Stimulated activated CD8-positive, alpha-beta memory T cell treated with anti-CD3 and anti-CD28 coated beads, Interleukin-7, amount 100 ng/mL, for 1 hour (primary cell): ENCODE measurements at places on chromosomes 12 and 14.

- DNase-seq, result no peak
These were observed 269.3 kb downstream of the DAD1 start for GRCh38 chr14:22319526-22320361.

DNA sequence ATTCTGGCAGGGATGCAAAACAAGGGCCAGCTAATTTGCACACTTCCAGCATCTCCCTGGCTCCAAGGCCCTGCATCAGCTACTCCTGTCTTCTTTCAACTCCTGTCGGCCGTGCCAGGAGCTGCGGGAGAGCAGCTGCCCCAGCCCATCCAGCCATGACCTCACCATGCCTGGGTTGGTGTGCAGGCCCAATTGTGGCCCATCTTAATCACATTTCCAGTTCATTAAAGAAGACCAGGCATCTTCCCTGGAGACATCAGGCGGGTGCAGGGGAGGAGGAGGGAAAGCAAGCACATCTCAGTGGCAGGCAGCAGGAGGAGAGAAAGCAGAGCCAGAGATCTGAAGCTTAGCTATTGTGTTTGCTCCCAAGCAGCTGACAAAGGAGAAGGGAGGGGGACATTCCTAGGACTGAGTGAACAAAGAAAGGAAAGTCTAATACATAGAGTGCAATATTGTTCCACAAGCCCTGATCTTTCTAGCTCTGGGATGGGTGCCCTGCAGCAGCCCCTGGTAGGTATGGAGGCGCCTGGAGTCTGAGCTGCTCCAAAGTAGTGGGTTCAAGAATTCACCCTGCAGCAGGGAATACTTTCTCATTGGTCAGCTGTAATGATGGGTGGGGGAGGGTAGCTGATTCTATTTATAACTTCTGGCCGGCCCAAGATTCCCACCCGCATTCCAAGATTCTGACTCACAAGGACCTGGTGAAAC, 40.1 kb downstream of the VWF start:
- DNase-seq, result no peak

DNA sequence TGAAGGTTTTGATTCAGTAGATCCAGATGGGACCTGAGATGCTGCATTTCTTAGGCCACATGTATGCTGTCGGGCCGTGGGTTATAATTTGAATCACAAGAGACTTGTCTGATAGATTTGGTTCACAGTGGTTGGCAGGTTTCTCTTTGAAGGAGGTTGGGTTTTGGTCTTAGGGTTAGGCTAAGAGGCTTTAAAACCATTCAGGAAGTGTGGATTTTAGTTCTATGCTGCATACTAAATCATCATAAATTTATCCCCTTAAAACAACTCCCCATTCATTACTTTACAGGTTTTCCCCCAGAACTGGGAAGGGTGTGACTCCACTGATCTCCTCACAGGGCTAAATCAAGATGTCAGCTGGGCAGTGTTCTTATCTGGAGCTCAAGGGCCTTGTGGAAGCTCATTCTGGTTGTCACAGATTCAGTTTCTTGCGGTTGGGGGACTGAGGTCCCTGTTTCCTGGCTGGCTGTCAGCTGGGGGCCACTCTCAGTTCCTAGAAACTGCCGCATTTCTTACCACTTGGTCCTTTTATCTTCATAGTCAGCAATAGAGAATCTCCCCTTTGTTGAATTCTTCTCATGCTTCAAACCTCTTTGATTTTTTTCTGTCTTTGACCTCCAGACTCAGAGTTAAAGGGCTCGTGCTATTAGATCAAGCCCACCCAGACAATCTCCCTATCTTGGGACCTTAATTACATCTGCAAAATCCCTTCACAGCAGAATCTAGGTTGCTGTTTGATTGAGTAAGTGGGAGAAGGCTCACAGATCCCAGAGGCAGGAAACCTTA, 20.6 kb upstream of the PCNX1 start:
- no peak for DNase-seq

DNA sequence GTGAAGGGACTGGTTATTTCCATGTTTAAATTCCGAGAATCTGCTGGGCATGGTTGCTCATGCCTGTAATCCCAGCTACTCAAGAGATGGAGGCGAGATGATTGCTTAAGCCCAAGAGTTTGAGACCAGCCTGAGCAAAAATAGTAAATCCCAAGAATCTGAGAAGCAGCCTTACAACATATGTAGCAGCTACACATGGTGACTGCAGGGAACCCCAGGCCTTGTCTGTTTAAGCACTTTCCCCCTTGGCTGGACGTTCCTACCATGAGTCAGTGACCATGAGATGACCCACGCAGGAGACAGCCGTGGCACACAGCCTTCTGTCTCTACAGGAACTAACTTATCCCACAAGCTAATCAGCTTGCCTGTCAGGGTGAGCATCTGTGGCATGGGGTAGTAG, 5.5 kb upstream of the SLC24A4 start:
- no peak for DNase-seq

DNA sequence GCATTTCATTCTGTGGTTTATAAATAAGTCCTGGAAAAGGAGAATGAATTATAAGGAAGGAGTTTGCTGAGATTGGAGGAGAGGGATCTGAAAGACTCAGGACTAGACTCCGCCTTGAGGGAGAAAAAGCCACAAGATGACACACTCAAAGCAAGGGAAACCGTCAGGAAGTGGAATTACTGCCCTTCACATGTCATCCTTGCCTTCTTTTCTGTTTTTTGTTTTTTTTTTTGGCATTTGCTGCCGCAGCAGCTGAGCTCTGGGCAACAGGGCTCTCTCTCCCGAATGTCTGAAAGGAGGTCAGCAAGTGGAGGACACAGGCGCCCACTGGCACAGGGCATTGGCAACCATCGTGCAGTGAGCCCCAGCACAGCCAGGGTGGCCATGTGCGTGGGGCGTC, 344.9 kb downstream of the DPF3 start:
- DNase-seq, result no peak

- DNase-seq, result no peak
These were observed 189.4 kb downstream of the ADGRD1 start for GRCh38 chr12:131142891-131143657.

DNA sequence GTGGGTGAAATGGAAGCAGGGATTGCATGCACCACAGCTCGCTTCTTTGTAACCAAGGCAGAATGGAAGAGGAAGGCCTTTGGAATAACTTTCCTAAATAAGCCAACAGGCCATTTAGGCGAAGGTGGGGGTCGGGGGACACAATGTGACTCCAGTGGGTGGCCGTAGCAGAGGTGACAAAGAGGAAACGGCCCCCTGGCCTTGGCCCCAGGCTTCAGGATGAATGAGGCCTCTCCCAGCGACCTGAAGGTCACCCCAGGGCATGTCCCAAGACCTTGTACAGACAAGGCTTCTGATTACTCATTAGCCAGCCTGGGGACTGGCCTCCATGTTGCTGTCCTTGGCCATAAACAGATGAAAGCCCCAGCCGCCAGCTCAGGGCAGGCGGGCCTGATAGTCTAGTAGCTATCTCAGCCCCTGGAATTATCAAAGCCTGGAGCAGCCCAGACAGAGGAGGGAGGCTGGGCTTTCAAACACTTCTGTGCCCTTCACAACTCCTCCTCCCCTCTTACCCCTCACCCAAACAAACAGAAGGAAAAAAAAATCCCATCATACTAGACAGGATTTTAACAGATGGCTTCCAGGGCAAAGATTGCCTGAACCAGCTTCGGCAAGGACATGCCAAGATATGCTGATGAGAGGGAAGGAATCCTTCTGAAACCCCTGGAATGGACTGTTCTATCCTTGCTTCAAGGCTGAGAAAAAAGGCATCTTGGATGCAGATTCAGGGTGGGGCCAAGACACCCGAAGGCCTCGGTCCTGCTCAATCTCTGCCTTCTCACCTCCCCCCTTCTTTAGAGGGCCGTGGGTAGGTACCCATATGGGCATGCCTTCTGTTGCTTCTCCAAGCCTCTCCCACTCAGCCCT, 142.3 kb upstream of the PARP11 start:
- no peak for DNase-seq

GRCh38 chr14:74591899-74592298, 20.1 kb downstream of the LTBP2 start:
- DNase-seq, result no peak

DNA sequence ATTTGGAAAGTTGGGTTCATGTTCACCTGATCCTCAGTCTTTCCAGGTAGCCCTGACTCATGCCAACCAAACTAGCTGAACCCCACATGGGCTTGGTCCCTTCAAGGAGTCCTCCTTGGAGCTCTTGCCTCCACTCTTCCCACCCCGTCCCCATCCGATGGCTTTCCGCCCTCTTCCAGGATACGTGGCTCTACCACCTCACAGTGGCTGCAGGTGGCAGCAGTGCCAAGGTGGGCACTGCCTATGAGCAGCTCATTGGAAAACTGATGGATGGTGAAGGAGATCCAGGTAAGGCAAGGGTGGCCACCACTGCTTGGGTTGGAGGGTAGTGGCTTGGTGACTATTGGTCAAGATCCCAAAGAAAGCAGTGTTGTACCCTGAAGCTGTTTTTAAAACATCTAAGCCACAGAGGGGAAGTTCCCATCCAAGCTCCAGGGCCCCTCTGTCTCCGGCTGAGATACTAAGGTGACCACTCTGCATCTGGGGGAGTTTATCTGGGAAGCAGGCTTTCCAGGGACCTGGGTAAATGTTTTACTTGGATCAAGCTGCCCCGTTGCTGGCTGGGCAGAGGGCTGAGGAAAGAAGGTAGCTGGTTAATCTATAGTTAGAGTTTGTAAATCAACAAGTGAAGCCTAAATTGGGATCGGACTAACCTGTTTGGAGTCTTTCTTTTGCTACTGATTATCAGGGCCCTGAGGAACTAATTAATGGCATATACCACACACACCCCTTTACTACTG, 23.7 kb downstream of the PIGH start:
- DNase-seq, result no peak

- DNase-seq, result no peak
These were observed 15.8 kb downstream of the ATL1 start for GRCh38 chr14:50575769-50576168.

- DNase-seq, result no peak
These were observed 14.0 kb upstream of the CRADD start for GRCh38 chr12:93663006-93663728.

- no peak for DNase-seq
These were observed 68.9 kb downstream of the ZNF641 start for GRCh38 chr12:48281811-48282210.

DNA sequence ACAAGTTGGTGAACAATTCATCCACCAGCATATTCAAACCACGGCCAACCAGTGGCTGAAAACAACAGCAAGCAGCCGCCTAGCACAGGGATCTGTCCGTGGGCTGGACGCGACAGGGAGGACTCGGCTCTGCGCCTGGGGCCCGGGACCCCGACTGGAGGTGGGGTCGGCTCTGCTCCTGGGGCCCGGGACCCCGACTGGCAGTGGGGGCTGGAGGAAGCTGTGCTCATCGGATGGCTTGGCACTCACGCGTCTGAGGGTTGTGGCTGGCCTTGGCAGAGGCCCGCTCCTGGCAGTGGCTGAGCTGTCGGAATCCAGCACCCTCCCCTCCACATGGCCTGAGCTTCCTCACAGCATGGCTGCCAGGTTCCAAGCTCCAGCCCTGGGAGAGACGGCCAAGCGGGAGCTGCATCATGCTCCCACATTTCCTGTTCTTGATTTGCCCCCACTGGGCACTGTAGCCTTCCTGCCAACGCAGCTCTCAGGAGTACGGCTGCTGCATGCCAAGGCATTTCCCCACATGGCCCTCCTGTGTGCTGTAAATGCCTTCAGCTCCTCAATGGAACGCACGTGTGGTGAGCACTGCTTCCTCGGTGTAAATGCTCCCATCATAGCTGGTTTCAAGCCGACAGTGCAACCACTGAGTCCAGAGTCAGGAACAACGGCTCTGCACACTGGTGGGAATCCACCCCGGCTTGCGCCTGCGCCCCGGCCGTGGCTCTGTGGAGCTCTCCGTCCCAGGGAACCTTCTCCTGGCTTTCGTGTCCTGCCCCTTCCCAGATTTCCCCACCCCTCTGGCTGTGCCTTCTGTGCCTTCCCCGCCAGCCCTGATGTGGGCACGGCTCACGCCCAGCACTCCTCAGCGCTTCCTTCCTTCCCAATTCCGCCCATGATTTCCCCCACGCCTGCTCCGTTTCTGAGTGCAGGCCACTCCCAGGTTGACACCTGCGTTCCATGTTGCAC, 7.3 kb upstream of the GALNT9 start:
- DNase-seq, result no peak

DNA sequence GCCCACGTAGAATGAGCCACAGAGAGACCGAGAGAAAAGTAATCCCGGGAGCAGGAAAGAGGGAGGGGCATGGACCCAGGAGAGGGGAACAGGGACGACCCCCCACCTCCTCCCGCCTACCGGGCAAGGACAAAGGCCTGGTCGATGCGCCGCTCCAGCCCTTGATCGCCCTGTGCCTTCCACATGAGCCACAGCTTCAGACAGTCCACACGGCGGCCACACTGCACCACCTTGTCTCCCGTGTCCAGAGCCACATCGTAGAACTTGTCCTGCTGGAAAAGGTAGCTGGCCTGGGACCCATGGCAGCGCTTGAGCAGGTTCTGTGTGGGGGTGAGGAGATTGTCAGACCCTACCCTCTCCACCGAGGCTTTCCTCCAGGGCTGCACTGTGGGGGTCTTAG, 20.5 kb upstream of the ZNF740 start:
- no peak for DNase-seq

GRCh38 chr14:76603713-76604112, 157.6 kb upstream of the VASH1 start:
- DNase-seq, result no peak

DNA sequence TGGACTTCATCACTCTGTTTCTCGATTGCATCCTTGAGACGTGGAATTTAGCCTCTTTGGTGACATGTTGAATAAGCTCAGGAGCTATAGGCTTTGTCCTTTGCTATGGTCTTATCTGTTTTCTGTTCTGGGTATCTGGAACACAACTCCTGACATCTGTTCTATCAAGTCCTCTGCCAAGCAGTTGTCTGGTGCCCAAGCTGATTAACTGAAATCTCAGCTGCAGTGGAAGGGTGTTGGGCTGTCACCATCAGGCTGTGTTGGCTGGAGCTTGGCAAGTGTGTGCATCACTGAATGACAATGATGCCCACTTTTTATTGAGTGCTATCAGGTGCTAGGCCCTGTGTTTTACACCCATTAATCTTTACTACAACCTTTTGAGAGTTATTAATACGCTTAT, 77.8 kb downstream of the SMOC1 start:
- no peak for DNase-seq

DNA sequence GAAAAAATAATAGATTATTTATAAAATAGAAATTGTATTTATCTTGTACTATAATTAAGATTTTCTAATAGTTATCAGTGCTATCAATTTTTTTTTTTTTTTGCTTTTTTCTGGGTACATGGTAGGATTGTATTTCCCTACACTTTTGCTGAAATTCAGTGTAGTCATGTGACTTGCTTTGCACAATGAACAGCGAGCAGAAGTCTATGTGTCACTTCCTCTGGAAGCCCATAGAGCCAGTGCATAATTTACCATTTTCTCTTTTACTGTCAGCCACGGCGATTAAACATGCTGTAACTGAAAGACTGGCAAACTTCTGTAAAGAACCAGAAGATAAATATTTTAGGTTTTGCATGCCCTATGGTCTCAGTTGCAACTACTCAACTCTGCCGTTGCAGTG, 80.8 kb upstream of the PPP1R12A start:
- no peak for DNase-seq

DNA sequence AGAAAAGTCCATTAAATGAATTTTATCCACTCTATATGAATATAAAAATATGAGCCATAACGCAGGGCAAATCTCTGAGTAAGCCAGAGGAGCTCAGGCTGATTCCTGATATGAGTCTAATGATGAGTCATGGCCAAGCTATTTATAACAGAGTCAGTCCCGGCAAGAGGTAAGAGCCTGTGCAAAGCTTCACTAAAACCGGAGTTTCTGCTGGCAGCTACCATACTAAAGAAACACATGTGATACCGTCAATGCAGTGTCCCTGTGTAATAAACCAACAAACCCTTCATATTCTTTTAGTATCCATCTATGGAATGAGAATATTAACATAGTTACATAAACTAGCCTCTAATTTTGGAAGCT, 319.4 kb downstream of the KCNC2 start:
- no peak for DNase-seq
